ENCODE measurements at places on chromosomes 5 and 9.

DNA sequence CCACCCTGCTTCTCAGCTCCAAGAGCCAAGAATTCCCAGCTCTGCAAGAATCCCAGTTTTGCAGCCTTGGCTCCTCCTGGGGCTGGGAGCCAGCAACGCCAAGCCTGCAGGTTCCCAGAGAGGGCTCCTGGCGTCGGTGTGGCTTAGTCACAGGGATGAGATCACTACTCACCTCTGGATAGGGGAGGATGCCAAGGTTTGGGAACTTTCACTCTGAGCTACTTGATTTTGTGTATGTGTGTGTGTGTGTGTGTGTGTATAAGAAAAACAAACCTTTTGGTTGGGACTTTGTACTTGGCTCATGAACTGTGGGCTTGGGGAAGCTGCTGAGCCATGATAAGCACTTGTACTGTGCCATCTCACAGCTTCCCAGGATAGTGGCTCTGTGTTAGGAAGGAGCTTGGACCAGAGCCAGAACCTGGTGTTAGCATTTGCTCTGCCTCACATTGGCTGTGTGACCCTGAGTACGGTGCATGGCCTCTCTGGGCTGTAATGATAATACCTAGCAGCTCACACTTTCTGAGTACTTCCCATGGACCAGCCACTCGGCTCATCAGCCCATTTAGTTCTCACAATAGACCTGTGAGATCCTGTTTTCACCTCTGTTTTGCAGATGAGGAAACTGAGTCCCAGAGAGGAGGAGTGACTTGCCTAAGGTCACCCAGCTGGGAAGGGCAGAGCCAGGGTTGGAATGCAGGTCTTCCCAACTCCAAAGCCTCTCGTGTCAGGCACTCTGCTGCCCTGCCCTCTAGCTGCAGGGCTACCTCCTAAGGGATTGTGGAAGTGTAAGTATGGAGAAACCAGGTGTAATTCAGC is 41.4 kb upstream of the DAB2IP start:
- DNase-seq, result no peak

DNA sequence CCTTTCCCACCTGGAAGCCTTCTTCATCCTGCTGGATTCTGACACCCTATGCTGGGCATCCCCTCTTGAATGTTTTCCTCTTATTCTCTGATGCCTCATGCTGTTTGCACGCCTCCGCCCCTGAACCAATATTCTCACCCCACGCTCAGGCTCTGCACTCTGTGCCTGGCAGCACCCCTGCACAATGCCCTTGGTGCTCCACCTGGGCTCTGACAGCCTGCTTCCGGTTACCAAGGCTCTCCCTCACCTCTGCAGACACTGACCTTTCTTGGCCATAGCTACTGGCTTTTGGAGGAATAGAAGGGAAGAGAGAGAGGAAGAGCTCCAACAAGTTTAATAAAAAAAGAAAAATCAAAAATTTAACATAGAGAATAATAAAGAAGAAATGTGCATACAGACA is 108.7 kb upstream of the SHB start:
- no peak for DNase-seq

GRCh38 chr5:169044962-169045361 is 256.0 kb downstream of the SLIT3 start:
- no peak for DNase-seq

- DNase-seq, result peak; percentile 75
Measured at GRCh38 chr5:72355706-72356299, 35.6 kb downstream of the PTCD2 start.

DNA sequence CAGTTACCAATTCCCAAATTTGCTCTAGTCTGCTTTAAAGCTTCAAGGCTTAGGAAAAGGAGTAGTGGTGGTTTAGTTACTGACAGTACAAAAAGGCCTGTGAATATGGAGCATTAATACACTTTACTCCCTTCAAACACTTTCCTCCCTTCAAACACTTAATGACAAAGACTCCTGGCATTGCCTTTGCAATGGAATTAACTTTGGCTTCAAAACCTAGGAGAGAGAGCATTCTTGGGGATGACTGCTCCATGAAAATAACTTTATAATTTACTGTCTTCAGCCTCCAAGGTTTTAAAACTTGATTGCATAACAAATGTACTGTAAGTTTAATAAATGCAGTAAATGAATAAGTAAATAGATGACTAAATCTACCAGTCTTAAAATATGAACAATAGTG is 185.6 kb downstream of the TRPM3 start:
- DNase-seq, result no peak

GRCh38 chr5:176780176-176781053 is 29.9 kb upstream of the UNC5A start:
- peak; percentile 31 for DNase-seq

GRCh38 chr5:103041071-103041676 is 78.8 kb downstream of the GIN1 start:
- DNase-seq, result peak; percentile 66

GRCh38 chr5:177496727-177497291 is 595 bp downstream of the PDLIM7 start:
- DNase-seq, result peak; percentile 97

- DNase-seq, result peak; percentile 57
Measured at GRCh38 chr5:143008809-143009521, 238.8 kb downstream of the ARHGAP26 start.

GRCh38 chr9:136326061-136326760 is 1.1 kb upstream of the GPSM1 start:
- DNase-seq, result no peak

DNA sequence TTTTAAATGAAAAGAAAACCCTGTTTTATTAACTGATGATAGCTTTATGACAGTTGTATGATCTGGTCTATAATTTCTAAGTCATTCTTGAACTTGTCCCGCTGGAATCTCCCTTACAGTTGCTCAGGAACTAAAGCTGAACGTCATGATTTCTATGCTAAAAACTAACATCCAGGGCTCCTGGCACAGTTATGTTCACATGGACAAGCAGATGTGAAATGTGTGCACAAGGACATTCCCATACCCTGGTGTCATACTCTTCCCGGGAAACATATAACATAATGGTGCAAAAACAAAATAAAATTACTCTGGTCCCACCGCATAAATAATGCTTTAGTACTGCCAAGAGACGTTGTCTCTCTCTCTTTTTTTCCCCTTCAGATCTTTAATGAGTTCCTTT is 134.9 kb downstream of the PRDM6 start:
- no peak for DNase-seq

DNA sequence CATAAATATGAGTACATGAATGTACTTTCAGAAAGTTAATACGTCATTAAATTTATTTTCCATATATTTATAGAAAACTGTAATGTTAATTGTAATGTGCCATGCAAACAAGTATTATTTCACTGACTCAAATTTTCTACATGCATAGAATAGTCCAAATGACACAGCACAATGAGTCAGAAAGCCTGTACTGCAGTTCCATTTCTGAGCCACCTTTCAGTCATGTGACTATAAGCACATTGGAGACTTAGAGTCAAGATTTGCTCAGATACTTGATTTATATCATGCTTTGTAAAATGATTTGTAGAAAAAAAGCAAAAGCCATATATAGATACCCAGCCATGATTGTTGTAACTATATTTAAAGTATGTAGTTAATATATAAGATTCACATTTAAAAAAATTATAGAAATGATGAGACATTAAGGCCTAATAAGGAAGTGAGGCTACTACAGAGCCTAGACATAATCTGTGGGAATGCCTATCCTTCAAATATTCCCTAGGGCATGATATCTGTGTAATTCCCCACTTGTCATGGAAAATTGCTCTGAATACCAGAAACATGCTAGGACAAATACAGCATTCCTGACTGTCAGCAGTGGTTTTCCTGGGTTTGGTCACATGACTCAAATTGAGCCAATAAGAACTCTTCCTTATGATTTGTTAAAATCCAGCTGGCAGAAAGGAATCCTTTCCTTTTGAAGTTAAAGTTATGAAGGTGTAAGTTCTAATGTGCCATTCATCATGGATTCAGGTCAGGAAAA is 50.0 kb downstream of the PTPRD start:
- no peak for DNase-seq

DNA sequence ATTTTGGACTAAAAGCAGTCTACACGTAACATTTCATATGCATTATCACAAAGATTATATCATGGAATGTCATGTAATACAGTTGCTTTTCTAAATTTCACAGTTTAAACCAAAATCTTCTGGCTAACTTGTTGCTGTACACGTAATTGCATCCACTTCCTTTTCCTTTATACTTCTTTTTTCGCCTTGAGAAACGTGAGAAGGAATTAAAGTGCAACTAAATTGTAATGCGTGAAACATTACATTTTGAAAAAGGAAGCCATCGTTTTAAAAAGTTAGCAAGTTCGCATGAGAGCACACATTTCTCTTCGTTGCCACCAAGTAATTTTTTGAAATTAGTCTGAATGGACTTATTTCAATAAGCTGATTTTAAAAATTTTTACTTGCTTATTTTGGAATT is 80.0 kb downstream of the MEGF10 start:
- DNase-seq, result no peak

DNA sequence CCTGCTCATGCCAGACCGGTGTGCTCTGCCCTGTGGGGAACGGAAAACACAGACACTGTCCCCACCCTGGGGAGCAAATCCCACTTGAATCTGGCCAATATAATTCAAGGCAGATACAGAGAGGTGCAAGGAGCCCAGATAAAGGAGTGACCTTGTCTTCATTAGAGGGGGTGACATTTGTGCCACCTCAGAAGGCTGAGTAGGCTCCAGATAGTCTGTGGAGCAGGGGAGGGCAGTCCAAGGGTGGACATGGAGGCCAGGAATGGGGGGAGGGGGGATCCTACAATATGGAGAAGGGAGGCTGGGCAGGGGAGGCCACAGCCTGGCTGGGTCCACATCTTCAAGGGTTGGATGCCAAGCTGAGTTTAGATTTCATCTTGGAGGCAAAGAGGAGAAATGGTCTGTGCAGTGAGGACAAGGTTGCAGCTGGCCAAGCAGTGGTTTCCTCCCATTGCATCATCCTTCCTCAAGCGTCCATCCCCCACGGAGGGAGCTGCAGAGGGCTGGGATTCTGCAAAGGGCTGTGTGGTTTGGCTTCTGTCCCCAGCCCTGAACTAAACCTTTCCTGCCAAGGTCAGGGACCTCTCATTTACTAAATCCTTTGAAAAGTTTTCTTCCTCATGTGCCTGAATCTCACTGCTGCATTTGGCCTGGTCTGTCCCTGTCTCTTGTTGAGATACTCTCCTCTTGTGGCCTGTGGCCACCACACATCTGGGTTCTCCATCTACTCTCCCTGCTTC is 60.1 kb downstream of the GALNT12 start:
- DNase-seq, result peak; percentile 95

GRCh38 chr9:74321396-74321795 is 175.7 kb upstream of the RORB start:
- no peak for DNase-seq

- DNase-seq, result no peak
Measured at GRCh38 chr5:20590356-20590755, 602.4 kb upstream of the CDH18 start.

DNA sequence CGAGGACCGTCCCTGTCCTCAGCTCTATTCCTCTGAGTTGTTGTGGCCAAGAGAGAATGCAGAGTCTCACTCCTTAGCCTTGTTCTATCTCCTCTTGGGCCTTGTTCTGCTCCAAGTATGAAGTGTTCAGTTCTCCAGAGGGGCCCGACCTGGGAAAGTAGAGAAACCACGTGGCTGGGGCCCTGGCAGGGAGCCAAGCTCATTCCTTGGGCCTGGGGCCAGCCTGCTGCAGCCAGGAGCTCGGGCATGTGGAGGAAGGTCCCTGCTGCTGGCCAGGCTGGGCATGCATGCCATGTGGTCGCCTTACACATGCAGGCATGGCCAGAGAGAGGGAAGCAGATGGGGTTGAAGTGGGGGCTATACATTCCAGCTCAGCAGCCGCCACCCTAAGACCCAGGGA is 60.7 kb downstream of the COL27A1 start:
- peak; percentile 73 for DNase-seq

- no peak for DNase-seq
Measured at GRCh38 chr5:166281433-166281832, 2010.0 kb upstream of the WWC1 start.

DNA sequence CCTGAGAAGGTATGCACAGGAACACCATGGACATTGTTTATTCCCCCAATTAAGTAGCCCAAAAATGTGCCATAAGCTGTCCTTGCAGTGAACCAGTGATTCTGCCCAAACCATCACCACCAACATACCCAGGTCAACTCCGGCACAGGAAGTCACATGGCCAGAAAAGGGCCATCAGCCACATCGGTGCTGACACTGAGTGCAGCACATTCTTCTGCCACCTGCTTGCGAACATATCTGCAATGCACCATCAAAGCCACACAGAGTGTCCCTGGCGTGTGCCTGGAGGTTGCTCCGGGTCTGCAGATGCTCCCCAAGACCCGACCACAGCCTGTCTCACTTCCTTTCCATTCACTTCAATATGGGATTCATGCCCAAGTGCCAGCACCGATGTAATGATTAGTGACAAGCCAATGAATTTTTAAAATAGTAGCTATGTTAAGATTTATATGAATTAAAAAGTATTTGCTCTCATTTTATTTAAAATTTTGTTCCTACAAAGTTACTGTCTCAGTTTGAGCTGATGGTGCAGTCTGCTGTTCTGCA is 37.6 kb downstream of the SYK start:
- DNase-seq, result no peak

- no peak for DNase-seq
Measured at GRCh38 chr5:72121052-72121779, 13.9 kb downstream of the MAP1B start.

DNA sequence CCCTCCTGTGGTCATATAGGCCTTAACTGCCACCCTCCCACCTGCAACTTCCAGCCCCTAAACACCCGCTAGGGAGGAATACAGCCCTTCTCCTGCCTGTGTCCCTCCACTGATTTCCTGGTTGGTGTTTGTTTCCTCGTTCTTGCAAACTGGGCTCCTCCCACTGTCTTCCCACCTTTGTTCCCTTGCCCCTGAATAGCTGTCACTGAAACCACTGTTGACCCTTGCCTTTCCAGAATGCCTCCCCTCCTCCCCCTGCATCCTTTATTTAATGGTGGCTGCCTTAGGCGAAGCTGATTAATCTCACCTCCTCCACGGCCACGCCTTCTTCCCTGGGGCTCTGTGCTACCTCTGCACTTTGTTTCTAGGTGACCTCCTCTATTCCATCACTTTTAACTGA is 626.7 kb downstream of the BNC2 start:
- DNase-seq, result no peak

GRCh38 chr9:122056484-122056883 is 36.6 kb downstream of the TTLL11 start:
- DNase-seq, result peak; percentile 52

- DNase-seq, result peak; percentile 70
Measured at GRCh38 chr9:131714161-131714646, 25.7 kb downstream of the RAPGEF1 start.

GRCh38 chr9:37976714-37977477 is 73.0 kb upstream of the SLC25A51 start:
- peak; percentile 86 for DNase-seq

- peak; percentile 65 for DNase-seq
Measured at GRCh38 chr5:80041527-80041926, 6.4 kb downstream of the THBS4 start.

DNA sequence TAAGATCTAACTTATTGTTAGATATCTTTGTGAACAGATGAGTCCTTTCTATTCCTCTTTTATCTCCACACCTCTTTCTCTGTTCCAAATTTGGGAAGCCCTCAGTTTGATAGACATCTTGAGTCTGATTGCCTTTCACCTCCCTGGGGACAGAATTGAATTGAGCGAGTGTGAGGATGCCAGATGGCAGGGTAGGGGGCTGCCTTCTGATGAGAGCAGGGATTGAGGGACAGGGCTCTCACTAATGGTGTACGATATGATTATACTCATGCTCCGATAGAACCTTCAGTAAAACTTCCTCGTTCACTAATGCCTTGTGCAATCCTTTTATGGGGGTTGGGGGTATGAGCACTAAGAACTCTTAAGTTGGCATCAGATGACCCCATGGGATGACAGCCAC is 172.1 kb upstream of the DAP start:
- DNase-seq, result no peak

Data from myocyte (in vitro differentiated cells).